ENCODE measurements at places on chromosomes 7 and 10.

DNA sequence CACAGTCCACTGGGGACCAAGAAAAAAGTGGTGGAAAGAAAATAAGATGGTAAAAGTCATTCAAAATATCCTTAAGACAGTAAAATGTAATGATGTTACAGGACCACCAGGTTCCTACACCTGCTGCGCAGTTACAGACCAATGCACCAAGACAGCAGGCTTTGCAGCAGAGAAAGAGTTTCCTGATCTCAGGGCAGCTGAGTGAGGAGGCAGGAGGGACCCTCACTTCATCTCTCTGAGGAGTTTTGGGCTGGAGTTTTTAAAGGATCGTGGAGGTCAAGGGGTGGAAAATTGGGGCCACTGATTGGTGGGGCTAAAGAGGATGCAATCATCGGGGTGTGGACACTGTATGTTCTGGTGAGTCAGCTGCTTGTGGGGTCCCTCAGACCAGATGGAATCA lies 100.0 kb downstream of the BMS1 start:
- DNase-seq: no peak

- no peak for DNase-seq
Measured at GRCh38 chr7:112134039-112134438, 72.2 kb downstream of the DOCK4 start.

- DNase-seq: no peak
Measured at GRCh38 chr7:70400829-70401380, 731.0 kb upstream of the GALNT17 start.

GRCh38 chr7:99112097-99112496 lies 31.8 kb downstream of the SMURF1 start:
- DNase-seq: no peak
